ENCODE measurements at places on chromosomes 7 and 10.

DNA sequence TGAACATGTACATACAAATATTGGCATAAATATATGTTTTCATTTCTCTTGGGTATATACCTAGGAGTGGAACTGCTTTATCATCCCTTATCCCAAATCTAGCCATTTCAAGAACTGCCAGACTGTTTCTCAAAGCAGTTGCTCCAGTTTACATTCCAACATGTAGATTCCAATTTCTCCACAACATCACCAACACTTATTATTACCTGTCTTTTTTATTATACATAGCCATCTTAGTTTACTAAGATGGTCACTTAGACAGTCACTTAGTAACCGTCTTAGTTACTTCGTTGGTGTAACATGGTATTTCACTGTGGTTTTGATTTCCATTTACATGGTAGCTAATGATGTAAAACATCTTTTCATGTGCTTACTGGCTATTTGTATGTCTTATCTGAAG is 82.7 kb downstream of the ZFAND4 start:
- DNase-seq, result no peak

DNA sequence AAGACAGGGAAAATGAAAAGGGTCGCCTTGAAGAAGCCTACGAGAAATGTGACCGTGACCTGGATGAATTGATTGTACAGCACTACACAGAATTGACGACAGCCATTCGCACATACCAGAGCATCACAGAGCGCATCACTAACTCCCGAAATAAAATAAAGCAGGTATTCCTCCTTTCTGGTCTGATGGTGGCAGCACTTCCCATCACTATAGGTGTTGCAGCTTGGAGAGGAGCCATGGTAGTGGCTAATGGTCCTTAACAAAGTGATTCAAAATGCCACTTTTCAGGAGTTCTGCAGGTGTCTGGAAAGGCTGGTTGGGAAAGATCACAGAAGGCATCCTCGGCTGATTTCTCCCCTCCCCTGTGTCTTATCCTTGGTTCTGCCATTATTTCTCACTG is 22.1 kb downstream of the EXOC4 start:
- no peak for DNase-seq

DNA sequence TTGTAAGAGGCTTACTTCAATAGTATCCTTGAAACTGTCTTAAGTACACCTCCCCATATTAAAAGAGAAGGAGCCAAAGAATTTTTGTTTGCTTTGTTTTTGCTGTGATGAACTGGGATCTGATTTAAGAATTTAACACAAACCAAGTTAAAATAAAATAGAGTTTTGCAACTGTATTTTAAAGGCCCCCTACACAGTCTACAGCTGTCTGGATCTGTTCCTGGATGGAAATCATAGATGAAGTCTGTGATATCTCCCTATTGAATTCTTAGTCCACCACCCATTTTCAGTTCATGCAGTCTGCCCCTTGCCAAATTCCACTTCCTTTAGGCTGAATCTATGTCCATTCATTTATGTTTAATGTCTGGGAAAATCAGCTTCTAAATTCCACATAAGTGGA is 169.8 kb upstream of the MEOX2 start:
- no peak for DNase-seq

- no peak for DNase-seq
Measured at GRCh38 chr7:29146888-29147609, 712 bp upstream of the CPVL start.

DNA sequence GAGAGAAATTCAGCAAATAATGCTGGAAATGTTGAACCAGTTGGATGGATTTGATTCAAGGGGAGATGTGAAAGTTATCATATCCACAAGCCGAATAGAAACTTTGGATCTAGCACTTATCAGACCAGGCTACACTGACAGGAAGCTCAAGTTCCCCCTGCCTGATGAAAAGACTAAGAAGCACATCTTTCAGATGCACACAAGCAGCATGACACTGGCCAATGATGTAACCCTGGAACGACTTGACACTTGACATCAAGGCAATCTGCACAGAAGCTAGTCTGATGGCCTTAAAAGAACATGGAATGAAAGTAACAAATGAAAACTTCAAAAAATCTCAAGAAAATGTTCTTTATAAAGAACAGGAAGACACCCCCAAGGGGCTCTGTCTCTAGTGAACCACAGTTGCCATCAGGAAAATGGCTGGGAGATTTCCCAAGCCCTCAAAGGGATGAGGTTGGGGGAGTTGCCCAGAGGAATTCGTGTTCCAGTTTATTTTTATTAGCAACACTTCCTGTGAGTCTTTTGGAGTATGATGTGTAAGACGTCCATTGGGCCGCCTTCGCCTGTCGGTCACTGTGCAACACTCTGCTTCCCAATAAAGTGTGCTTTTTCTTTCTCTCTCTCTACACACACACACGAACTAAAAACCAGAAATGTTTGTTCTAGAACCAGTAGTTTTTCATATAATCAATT is 200.0 kb downstream of the HIBADH start:
- DNase-seq, result no peak

DNA sequence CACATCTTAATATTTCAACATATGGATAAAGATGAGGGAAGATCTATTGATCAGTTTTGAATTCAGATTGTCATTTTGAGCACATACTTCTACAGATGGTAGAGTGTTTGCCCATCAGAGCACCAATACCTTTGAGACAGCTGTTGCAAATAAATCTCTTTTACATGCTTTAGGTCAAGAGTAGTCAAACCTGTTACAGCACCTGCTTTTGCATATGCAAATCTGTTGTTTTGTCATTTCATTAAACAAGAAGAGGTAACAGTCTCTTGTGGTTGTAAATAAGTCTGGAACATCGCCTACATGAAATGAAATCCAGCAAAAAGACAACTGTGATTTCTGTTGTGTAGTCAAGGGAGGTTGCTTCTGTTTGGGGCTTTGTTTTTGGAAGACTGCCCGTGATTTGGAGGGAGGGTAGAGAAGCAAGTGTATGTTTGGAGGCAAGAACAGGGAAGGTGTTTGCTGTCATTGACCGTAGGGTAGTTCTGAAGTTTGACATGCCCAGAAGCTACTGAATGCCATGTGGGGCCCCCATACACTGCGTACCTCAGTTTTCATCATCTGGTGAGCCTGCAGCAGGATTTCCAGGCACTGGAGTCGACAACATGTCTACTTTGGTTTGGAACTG is 233.6 kb upstream of the PPP1R3A start:
- DNase-seq, result peak; percentile 37

GRCh38 chr10:43971981-43972380 is 323.3 kb upstream of the ZNF32 start:
- DNase-seq, result no peak
